ENCODE measurements at places on chromosomes 3 and 15.

- no peak for DNase-seq
These were observed 7.7 kb downstream of the IGDCC4 start for GRCh38 chr15:65414841-65415621.

DNA sequence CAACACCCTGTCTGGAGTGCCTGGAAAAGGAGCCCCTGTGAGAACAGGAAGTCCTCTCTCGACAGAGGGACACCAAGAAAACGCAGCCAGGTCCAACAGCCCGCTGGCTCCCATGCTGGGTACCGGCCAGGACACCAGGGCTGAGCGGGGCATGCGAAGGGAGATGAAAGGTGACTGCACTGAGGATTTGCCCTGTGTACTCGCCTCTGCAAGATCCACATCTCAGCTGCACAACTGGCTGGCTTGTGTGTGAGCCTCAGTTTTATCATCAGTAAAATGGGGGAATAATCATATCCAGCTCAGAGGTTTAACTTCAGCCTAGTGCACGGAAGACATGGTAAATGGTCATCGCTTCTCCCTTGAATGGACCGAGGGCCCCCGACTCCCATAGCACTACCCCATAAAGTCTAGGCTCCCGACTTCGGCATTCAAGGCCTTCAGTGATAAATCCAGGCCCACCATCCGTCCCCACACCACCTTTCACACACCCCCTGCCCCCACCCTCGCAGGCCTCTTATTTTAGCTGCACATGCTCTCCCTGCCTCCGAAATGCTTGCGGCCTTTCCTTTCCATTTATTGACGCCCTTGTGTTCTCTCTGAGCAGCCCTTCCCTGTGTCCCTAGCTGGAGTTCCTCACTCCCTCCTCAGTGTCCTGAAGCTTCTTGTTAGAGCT is 15.8 kb downstream of the ISG20 start:
- DNase-seq = no peak

GRCh38 chr15:80031841-80032240 is 27.6 kb upstream of the ZFAND6 start:
- no peak for DNase-seq

- DNase-seq = no peak
These were observed 55.4 kb downstream of the SUCLG2 start for GRCh38 chr3:67598814-67599556.

DNA sequence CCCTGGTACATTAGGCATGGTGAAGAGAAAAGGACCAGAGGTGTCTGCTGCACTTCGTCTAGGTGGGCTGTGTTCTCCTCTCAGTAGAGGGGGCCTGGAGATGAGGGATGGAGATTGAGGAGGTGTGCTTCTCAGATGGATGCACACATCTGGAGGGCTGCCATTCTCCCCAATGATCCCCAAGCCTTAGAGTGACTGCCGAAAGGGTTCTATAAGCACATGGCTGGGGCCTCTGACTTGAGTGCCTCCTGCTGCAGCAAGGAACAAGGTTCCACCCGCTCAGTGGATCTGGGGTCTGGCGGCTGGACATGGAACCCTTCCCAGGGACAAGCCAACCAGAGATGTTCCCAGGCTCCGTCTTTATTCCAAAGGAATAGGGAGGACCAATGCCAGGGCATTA is 66.8 kb downstream of the CPN2 start:
- DNase-seq = no peak

DNA sequence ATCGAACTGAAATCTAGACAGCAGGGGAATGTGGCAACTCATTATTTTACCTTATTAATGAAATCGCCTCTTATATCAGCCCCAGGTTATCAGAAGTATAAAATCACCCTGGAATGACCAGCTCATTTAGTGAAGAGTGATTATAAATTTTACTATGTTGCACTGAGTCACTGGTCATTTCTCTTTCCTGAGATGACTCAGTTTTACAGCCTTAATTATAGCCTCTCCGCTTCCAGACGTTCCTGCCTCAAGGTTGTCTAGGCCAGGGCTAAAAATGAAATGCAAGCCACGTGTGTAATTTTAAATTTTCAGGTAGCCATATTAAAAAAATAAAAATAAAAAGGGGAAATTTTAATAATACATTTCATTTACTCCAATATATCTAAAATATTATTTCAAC is 33.3 kb downstream of the DET1 start:
- DNase-seq = no peak

- no peak for DNase-seq
These were observed 568.4 kb upstream of the ZNF385D start for GRCh38 chr3:22319446-22319845.

DNA sequence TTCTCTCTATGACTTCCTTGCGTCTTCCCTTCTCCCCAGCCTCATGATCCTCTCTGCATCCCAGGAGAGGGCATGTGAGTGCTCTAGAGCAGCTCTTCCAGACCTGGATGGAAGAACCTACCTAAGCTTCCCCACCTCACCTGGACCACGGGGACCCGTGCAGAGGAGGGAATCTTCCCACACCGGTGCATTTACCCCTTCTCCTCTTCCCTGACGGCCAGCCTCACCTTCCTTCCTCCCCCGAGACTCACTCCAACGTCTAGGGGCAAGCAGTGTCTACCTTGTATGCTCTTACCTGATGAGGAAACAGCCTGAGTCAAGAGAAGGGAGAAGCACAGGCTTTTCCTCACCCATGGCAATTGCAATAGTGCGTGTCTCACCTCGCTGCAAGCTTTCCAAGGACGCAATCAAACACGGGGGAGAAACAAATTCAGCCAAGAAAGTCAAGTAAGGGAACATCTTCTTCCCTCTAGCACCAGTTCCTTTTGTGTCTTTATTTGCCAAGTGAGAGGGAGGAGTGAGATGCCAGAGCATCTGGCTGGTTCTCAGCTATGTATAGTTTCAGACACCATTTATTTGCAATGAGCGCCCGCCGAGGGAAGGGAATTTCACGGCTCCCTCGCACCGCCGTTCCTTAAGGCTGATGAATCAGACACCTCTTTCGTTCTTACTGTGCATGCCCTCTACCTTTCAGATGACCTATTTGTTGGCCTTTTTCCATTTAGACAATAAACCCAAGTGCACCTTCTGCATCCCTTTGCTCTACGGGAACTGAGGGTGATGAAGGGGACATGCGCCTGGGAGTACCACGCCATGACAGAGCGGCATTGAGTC is 1.8 kb upstream of the CCR9 start:
- no peak for DNase-seq

DNA sequence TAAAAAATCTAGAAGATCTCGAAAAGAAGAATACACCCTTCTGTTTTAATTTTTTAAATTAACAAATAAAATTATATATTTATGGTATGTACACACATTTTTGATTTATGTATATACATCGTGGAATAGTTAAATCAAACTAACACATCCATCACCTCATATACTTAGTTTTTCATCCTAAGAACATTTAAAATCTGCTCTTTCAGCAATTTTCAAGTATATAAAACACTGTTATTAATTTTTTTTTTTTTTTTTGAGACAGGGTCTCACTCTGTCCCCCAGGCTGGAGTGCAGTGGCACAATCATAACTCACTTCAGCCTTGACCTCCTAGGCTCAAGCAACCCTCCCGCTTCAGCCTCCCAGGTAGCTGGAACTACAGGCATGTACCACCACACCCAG is 32.8 kb upstream of the ACAP2 start:
- no peak for DNase-seq

DNA sequence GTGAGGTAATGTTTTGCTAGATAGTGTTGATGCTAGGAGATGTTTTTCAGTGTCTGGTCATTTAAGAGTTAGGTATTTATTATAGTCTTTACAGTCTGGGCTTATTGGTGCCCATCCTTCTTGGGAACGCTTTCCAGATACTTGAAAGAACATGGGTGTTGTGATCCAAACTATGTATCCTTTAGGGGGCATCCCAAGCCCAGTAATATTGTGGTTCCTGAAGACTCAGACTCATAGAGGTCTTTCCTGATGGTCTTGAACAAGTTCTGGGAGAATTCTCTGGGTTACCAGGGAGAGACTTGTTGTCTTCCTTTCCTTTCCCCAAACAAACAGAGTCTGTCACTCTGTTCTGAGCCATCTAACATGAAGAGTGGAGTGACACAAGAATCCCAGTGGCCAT is 99.7 kb upstream of the LRRC3B start:
- DNase-seq = no peak

DNA sequence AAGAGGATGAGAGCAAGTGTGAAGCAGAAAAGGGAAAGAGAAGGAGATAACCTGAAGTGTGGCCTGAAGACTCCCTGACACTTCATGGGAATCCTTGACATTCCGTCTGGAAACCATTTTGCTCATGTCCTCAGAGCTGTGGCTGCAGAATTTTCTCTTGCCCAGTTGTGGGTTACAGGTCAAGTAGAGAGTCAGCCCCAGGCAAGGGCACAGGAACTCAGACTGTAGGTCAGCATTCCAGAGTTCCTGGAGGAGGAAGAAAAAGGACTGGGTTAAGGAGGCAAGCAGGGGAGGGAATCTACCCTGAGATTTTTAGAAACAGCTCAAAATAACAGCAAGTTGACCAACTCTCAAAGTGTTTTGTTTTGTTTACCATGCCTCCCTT is 4.1 kb upstream of the THSD4 start:
- DNase-seq = no peak

GRCh38 chr15:57640930-57641682 is 49.4 kb downstream of the MYZAP start:
- no peak for DNase-seq

DNA sequence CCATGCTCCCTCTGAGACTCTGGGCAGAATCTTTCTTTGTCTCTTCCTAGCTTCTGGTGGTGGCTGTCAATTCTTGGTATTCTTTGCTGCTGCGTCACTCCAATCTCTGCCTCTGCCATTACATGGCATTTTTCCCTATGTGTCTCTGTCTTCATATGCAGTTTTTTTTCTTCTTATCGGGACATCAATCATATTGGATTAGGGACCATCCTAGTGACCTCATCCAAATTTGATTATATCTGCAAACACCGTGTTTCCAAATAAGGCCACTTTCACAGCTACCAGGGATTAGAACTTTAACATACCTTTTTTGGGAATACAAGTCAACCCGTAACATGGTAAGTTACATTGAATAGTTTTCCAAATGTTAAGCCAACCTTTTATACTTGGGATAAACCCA is 358.2 kb upstream of the FRG2C start:
- no peak for DNase-seq

GRCh38 chr3:193771653-193772421 is 178.8 kb downstream of the OPA1 start:
- DNase-seq = no peak

GRCh38 chr3:112773864-112774263 is 72.8 kb downstream of the CD200R1L start:
- DNase-seq = no peak

DNA sequence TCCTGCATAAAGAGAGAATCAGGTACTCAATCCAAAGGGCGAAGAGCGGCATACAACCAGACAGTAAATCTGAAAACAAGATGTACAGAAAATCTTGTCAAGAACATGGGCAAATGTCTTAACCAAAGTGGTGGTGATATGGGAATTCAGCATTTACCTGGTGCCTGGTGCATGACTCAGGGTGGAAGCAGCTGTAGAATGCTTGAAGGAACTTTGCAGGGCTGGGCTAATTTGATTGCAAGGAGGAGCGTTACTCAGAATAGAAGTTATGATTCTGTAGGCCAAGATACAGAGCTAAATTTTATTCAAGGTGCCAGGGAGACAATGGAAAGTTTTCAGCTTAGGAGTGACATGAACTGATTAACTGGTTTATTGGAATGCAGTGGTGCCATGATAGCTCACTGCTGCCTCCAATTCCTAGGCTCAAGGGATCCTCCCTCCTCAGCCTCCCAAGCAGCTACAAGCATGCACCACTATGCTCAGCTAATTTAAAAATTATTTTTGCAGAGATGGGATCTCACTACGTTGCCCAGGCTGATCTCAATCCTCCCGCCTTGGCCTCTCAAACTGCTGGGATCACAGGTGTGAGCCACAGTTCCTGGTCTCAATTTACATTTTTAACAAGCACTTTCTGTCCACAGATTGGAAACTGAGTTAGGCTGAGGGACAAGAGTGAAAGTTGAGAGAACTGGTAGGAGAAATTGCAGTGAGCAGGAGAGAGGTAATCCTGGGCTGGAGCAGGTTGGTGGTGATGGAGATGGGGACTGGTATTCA is 91.5 kb upstream of the TBC1D5 start:
- no peak for DNase-seq

DNA sequence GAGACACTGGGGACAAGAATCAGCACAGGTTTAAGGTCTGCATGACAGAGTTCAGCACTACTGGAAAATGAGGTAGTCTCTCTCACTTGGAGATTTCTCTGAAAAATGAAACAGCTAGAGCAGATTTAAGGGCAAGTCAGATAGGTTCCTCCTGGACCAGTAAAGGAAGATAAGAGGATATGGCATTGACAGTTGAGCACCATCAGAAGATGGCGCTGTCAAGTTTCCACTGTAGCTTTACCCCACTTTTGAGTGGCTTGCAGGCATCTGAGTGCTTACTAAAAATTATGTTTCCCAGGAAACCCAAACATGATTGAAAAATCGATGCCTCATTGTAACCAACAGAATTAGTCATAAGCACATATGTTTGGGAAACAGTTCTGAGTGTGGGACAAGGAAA is 407.2 kb upstream of the UBE2E2 start:
- DNase-seq = no peak

DNA sequence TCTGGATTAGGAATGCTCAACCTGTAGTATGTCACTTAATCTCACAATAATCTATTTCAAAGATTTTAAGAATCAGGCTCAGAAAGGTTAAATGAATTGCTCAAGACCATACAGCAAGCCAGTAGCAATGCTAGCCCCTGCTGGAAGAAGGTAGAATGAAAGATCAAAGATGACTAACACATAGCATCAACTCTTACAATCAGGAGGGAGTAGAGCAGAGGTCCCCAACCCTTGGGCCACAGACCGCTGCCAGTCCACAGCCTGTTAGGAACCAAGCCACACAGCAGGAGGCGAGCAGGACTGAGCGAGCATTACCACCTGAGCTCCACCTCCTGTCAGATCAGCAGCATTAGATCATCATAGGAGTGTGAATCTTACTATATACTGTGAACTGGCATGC is 15.5 kb upstream of the GATM start:
- DNase-seq = no peak

GRCh38 chr3:22349215-22349851 is 598.3 kb upstream of the ZNF385D start:
- DNase-seq = no peak
